ENCODE measurements at places on chromosomes 12 and 14.

DNA sequence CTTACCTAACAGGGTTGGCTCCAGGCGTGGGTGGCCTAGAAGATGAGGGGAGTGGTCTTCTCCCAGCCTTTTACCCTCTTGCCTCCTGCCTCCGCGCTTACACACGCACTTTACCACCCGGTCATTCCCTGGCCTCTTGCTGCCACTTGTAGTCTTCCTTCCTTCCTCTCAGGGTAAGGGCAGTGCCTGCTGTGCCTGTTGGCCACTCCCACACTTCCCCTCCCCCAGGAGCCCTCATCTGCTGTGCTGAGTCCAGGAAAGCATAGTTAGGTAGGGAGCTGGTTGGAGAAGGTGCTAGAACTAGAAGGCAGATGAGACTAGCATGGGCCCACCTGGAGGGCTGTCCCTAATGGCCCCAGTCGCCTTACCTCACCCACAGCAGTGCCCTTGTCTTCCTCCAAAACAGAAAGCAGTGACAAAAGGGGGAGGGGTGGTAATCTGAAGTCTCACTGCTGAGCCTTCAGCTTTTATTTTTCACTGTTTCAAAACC is 54.3 kb upstream of the SRSF5 start:
- no peak for DNase-seq

GRCh38 chr12:2835691-2836403 is 1.0 kb upstream of the NRIP2 start:
- DNase-seq = no peak

- DNase-seq = peak; percentile 60
Measured at GRCh38 chr12:60977966-60978365, 1282.2 kb upstream of the USP15 start.

- no peak for DNase-seq
Measured at GRCh38 chr14:64604881-64605280, 55.1 kb downstream of the PPP1R36 start.

DNA sequence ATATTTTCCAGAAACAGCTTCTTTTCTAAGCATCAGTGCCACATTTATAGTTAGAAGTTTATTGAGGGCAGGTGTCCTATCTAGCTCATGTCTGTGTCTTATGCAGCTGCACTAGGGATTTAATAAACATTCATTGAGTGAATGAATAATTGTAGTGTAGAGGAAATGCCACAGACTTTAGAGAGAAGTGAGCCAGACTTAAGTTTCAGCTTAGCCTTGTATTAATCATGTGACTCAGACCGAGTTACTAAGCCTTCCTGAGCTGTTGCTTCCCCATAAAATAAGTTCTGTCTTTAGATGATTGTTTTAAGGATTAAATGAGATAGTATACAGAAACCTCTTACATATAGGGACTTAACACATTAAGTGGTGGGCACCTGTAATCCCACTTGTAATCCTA is 236.1 kb upstream of the DDHD1 start:
- no peak for DNase-seq

GRCh38 chr14:63840981-63841380 is 11.8 kb upstream of the SYNE2 start:
- no peak for DNase-seq

DNA sequence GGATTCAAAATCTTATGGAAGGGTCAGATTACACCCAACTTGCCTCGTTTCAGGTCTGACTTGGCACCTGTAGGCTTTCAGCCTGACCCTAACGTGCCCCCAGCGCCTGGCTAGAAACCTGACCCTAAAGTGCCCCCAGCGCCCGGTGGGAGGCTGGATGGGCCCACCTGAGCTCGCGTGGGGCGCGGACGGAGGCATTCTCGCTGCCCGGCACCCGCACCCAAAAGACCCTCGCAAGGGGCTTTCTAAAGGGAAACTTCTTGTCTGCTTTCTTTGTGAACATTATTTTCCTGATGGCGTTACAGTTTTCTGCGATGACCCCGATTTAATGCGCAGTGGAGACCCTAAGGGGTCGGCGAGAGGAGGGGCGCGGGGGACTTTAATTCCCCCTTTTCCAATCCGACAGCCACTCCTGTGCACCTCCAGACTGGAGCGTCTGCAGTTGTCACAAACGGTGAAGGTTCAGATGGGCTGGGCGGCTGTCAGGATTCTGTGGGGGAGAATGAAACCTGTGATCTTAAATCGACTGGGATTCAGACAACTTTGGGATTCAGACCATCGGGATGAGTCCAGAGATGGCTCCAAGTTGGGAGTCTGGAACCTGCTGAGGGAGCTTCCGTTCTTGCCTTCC is 751 bp upstream of the HRK start:
- no peak for DNase-seq

All from islet precursor cell (in vitro differentiated cells).